Kasumi-1 (cell line): ENCODE measurements at places on chromosomes 12 and 14.

GRCh38 chr12:110577864-110578693 lies 5.0 kb downstream of the PPTC7 start:
- DNase-seq = peak; percentile 75

GRCh38 chr12:121961195-121961879 lies 42.9 kb downstream of the CFAP251 start:
- DNase-seq = no peak

DNA sequence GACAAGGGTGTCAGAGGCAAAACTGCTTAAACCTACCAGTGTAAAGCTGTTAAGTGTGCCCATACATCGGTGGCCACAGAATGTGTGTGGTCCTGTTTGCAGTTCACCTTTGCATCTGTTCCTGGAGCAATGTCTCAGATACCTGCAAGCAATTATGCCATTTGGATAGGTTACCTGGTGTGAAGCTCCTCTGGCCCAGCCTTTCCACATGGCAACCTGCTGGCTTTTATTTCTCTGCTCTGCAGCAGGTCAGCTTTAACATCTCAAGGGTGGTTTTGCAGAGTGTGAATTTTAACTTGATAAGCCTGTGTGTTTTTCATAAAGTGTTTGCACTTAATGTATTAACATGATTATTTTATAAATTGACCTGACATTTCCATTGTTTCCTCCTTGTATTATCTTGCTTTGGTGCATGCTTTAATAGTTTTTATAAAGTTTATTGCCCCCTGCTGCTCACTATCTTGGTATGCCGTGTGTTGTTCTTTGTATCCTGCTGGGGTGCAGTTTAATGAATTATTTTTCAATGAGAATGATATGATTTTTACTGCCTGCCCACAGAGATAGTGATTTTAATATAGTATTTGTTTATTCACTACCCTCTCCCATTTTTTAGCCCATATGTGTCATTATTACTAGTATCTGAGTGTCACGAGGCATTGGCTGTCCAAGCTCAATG lies 403.8 kb downstream of the NPAS3 start:
- DNase-seq = no peak

DNA sequence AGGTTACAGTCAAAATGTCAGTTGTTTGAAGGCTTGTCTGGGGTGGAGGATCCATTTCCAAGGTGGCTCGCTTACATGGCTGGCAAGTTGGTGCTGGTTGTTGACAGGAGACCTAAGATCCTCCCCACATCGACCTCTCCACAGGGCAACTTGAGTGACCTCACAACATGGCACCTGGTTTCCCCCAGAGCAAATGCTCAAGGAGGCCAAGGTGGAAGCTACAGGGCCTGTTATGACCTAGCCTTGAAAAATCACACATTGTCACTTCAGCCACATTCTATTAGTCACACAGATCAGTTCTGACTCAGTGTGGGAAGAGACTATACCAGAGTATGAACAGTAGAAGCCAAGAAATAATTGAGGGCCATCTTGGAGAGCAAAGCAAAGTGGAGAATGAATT lies 11.3 kb upstream of the GNG2 start:
- no peak for DNase-seq

GRCh38 chr14:73725116-73726024 lies 11.2 kb upstream of the PNMA1 start:
- no peak for DNase-seq

DNA sequence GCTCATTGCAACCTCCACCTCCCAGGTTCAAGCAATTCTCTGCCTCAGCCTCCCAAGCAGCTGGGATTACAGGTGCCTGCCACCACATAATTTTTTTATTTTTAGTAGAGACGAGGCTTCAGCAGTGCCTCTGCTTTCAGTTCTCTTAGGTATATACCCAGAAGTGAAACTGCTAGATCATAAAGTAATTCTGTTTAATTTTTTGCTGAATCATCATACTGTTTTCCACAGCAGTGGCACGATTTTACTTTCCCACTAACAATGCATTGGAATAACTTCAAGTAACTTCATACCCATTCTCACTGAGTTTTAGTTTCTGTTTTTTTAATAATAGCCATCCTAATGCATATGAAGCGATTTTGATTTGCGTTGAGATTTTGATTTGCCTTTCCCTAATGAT lies 148.0 kb upstream of the G2E3 start:
- DNase-seq = no peak
